Activated CD4-positive, CD25-positive, alpha-beta regulatory T cell treated with anti-CD3 and anti-CD28 coated beads, Interleukin-2, amount 50 U/mL, for 24 hours (primary cell): ENCODE measurements at places on chromosomes 11 and 22.
A peak's percentile ranks its signal among the peaks of the same experiment; 100 is the strongest.

DNA sequence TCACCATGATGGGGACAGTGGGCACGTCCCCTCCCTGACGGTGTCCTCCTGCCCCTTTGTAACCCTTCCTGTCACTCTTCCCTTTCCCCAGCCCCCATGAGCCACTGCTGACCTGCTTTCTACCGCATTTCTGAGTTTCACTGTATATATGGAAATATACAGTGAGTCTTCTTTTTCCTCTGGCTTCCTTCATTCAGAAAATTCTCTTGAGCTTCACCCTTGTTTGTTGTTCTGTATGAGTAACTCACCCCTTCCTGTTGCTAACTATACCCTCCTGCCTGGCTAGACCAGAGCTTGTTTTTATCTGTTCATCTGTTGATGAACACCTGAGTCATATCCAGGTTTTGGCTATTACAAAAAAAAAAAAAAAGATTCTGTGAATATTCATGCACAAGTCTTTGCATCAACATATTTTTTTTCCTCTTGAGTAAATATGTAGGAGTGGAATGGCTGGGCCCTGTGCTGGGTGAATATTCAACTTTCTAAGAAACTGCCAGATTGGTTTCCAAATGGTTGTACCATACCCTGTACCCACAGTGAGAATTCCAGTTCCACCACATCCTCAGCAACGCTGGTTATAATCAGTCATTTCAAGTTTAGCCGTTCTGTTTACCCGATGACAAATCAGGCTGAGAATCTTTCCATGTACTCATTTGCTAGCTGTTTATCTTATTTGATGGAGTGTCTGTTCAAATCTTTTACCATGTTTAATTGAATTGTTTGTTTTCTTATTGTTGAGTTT is 62.0 kb downstream of the IGF2 start:
- ATAC-seq = peak; percentile 92

- ATAC-seq = no peak
These were observed 59.3 kb downstream of the ANO1 start for GRCh38 chr11:70137383-70137782.

DNA sequence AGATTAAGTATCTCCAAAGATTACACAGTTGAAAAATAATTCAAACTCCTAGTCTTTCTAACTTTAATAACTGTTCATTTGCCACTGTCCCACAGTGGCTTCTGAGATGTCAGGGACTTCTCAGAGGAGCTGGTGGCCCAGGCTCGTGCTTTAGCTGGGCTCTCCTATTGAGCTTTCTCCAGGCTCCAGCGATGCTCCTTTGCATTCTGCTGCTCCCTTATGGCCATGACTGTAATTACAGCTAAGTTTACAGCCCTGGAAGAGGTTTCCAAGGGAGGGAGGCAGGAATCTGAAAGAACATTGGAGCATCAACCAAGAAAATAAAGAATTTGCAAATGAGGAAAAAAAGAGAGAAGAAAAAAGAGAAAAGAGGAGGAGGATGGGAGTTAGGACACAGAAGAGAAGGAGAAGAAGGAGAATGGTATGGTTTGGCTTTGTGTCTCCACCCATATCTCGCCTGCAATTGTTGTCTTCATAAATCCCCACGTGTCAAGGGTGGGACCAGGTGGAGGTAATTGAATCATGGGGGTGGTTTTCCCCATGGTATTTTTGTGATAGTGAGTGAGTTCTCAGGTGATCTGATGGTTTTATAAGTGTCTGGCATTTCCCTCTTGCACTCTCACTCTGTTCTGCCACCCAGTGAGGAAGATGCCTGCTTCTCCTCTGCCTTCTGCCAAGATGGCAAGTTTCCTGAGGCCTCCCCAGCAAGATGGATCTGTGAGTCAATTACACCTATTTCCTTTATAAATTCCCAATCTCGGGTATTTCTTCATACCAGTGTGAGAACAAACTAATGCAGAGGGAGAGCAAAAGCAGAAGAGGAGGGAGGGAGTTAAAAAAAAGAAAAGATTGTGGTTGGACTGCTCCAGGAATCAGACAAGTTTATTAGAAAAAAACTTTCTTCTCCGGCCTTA is 857.0 kb downstream of the KCNA4 start:
- no peak for ATAC-seq

DNA sequence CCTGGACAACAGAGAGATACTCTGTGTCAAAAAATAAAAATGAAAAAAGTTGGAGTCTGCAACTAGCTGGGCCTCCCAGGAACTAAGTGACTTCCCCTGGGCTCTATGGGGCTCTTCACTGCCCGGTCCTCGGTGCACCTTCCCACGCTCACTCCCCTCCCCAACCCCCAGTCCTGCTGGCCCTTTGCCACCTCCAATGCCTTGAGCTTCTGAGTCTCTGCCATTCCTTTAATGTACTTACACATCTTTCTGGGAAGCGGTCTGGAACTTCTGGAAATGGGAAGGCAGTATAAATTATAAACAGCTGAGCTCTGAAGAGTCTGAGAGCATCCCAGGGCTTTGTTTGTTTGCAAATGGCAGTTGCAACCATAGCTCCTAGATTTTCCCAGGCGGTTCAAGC is 5.9 kb upstream of the BATF2 start:
- ATAC-seq = no peak

DNA sequence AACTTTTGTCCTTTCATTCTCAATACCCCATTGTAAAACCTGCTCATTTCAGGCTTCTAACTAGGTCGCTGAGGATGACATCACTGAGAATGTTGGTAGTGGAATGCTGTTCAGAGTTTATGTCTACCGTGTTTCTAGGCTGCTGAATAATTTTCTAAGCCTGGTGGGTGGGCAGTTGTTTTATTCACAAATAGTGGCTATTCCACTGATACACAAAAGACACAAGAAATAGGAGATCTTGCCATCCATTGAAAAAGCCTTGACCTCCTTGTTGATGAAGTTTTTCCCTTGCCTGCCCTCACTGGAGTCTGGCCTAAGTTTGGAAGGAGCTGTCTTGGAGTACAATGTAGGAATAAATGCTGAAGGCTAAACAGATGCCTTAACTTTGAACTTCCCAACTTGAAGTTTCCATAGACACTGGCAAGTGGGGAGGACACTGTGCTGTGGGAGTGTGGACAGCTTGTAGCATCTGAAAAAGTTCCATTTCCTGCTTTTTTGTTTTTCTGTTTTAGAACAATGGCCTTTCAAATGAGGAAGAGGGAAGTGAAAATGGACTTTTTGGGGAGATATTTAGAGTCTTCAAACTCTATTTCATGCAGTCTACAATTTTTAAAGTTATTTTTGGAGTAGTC is 59.2 kb downstream of the TRIM44 start:
- no peak for ATAC-seq

DNA sequence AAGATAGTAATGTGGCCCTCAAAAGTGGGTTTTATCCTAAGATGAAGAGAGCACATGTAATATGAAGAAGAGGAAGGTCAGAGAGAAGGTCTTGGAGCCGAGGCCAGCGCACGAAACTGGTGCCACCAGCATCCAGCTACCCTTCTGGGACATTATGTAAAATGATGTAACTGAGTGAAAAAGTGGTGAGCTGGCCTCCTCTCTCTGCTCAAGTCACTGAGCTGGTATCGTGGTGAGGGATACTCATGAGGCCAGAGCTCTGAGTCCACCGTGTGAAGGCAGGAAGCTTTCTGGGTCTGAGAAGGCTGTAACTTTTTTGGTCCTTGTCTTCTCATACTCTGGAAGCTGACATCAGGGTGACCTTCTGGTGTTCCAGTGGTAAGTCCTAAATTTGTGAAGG is 25.1 kb downstream of the RNF185 start:
- ATAC-seq = no peak

- no peak for ATAC-seq
These were observed 115.6 kb upstream of the B3GAT1 start for GRCh38 chr11:134527382-134528243.

DNA sequence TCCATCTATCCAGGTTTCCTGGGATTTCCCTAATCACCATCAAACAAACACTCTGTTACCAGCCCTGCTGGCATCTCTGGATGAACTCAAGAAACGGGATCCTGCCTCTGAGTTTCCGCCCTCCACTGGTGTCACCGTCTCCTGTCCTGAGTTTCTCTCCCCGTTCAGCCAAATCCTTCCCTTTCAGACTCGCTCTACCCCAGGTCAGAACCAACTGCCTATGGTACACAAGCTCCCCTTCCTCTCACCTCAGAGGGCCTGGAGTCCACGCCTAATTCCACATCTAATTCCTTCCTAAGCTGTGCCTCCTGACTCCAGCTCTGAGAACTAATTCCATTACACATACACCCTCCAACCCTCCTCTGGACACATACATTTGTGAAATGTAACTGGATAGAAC is 96.1 kb downstream of the SHANK2 start:
- ATAC-seq = no peak

DNA sequence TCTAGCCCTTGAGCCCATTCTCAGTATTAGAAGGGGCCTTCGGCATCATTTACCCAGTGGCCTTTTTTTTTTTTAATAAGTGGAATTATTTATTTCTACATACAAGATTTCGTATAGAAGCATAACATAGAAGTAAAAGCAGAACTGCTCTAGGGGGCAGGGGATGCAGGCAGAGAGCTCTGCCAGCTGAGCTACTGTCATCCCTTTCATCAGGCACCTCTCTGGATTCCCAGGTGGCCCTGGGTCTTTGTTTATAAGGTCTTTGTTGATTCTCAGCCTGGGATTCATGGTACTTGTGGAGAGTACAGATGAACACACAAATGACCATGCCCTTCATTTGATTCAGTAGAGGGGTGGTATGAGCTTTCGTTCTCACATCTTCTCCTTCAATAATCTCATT is 66.4 kb downstream of the GAB2 start:
- ATAC-seq = no peak

- ATAC-seq = no peak
These were observed 69.1 kb downstream of the MICAL2 start for GRCh38 chr11:12179531-12179930.

DNA sequence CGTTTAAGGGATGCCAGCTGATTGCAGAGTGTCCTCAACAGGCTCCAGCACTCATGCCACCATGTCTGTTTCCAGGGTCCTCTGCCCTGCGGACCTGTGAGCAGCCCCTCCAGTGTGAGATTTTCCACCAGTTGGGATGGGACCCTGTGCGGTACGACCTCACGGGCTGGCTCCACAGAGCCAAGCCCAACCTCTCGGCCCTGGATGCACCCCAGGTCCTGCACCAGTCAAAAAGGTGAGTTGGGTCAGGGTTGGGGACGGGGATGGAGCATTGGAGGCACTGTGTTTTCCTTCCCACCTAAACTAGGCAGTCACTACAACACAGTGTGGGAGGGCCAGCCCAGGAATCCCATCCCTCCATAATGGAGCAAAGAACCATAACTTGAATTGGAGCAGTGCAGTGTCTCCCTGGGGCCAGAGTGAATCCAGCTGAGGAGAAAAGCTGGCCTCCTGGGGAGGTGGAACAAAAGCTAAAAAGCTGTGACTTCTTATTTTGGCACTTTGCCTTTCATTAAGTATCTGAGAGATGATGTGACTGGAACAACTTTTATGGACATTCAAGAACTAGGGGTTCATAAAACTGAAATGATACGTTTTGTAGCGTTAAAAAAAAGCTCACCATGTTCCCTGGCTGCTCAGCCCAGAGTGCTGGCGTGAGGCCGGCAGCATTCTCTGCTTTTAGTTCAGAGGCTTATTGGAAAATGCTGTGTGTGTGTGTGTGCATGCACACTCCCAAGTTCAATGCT is 101.8 kb downstream of the MYO18B start:
- no peak for ATAC-seq

GRCh38 chr11:45109400-45109799 is 37.0 kb upstream of the PRDM11 start:
- ATAC-seq = no peak

DNA sequence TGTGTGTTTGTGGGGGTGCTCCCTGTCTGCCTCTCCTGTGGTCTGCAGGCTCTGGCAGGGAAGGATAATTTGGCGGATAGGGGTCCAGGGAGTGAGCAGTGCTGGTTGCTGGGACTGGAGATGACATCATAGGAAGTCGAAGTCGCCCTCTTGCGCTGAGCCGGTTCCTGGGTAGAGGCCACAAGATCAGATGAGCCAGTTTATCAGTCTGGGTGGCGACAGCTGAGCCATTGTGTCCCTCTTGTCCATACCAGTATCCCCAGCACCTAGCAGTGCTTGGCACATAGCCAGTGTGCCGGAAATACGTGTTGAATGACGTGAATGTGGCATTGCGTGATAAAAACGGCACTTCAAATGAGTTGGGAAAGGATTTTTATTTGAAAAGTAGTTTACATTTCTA is 9.8 kb downstream of the APOL5 start:
- ATAC-seq = no peak

DNA sequence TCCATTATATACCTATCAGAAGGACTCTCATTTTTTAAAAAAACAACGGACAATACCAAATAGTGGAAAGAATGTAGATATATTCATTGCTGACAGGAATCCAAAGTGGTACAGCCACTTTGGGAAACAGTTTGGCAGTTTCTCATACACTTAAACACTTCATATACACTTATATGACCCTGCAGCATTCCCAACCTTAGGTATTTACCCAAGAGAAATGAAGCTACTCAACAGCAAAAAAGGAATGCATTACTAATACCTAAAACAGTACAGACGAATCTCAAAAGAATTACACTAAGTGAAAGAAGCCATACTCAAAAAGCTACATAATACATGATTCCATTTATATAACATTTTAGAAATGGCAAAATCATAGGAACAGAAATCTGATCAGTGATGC is 51.5 kb downstream of the RBFOX2 start:
- ATAC-seq = no peak

DNA sequence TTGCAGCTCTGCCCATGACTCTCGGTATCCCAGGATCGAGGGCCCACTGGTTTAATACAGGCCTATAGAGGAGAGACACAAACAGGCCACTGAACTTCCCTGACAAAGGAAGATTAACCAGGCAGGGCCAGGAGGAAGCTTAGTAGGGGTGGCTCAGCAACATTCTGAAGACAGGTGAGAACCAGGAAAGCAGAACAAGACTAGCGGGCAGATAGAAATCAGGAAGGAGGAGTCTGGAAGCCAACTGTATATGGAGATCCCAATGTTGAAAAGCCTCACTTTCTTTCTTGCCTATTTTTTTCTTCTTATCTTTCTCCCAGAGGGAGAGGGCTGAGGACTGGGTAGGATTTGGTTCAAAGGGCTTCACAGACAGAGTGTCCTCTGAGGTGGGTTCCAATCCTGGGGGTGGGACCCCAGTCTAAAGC is 5.4 kb downstream of the PI4KA start:
- ATAC-seq = no peak

GRCh38 chr11:70455354-70455753 is 57.0 kb downstream of the CTTN start:
- ATAC-seq = no peak

- no peak for ATAC-seq
These were observed 103.7 kb downstream of the PICALM start for GRCh38 chr11:85965202-85965601.

DNA sequence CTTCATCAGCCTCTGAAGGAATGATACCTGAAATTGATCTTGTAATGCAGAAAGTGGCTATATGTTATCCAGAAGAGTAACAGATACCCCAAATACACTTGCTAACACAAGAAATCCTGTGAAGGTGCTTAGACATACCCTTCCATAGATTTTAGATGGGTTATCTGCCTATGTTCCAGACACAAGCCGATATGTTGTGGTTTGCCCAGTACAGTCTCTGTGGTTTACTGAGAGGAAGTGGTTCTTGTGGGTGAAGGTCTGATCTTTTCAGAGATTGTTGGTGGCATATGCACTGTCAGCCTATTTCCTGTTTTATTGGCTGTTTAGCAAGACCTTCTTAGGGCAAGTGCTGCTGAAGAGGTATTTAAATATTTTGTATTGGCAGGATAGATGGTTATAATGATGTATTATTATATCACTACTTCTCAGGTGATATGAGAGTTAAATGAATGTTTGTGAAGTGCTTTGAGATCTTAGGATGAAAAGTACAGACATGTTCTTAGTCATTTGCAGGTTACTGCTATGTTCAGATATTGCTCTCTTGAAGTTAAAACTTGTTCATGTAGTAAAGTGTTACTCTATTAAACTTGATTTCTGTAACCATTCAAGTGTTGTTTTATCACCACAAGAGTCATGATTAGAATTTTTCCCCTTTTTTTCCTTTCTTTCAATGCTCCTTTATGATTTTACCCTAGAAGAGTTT is 8.2 kb downstream of the ARHGEF12 start:
- peak; percentile 69 for ATAC-seq
